ENCODE measurements at places on chromosomes 3 and 15. TPM values are rescaled to one million over a fixed set of nuclear protein-coding genes. Genes with fewer than 3 reads are reported as not detected.
A peak's percentile ranks its signal among the peaks of the same experiment; 100 is the strongest.

- DNase-seq: no peak
- peaks cover 17% of the 10 kb centered on the region for H3K36me3 ChIP-seq
- no peak overlapping the region for H3K4me3 ChIP-seq
These were observed 556.6 kb downstream of the FOXP1 start for GRCh38 chr3:71026634-71027578.

DNA sequence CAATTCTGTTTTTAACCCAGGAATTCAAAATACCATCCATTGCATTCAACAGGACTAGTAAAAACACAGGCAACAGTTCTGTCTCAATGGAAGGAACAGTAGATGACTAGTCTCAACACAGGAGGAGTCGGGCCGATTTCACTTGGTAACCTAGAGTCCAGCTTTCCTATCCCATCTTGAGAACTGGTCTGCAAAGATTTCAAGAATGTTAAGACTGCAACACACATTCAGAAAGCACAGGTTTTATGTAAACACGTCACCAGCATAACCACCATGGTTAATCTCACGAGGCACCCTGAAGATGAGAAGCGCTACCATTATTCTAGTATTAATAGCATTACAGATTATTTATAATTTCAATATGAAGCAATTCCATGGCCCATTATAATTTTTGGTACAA lies 22.0 kb downstream of the UQCC5 start:
- H3K27me3 ChIP-seq: no peaks in the 10 kb centered on the region
- H3K4me3 ChIP-seq: no peak overlapping the region
- H3K4me1 ChIP-seq: no peaks in the 10 kb centered on the region
- no peak overlapping the region for H3K27ac ChIP-seq
- H3K36me3 ChIP-seq: peaks cover 85% of the 10 kb centered on the region

DNA sequence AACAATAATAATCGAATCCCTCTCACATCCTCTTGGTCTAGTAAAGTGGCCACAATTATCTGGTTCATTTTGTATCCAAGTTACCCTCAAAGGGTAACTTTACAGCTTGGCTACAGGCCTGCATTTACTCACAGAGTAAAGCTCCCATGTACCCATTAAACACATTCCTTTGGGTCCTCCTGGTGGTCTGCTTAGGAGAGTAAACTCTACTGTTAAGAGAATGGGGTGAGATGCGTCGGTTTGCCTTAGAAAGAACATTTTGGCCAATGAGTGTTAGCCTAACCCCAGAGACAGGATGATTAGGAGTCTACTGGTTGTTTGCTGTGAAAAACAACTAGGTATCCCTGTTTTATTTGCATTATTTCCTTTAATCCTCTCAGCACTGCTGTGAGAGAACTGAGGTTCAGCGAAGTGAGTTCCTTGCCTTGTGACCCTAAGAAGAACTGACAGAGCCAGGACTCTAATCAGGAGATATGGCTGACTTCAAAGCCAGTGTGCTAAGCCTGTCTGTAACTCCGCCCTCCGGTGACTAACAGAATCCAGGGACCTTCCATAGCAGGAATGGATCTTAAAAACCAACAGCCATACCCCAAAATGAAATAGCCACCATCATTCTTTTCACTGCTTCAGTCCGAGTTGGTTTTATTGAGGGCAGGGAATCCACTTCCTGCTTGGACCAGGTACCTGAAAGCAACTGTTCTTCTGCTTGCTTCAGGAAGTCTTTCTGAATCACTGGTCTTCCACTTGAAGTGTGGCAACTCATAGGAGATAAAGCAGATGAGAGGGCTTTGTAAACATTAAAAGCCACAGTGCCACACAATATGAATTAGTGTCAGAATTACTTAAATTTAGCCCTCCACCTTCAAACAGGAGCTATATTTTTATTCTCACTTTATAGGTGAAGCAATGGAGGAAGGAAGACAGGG lies 317.3 kb upstream of the WNT5A start:
- H3K4me1 ChIP-seq: peaks cover 28% of the 10 kb centered on the region
- DNase-seq: no peak
- H3K4me3 ChIP-seq: no peak overlapping the region
- no peaks in the 10 kb centered on the region for H3K36me3 ChIP-seq
- no peak overlapping the region for H3K27ac ChIP-seq

DNA sequence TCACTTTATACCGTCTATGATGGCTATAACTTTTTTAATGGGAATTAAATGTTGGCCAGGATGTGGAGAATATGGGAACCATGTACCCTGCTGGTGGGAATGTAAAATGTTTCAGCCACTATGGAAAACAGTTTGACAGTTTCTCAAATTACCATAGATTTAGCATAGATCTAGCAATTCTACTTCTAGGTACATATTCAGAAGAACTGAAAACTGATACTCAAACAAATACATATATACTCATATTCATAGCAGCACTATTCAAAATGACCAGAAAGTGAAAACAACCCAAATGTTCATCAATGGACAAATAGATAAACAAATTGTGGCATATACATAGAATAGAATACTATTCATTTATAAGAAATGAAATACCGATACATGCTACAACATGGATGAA lies 539.4 kb downstream of the IGSF11 start:
- no peaks in the 10 kb centered on the region for H3K27me3 ChIP-seq
- H3K27ac ChIP-seq: no peak overlapping the region
- no peaks in the 10 kb centered on the region for H3K4me1 ChIP-seq
- no peak overlapping the region for H3K4me3 ChIP-seq
- H3K36me3 ChIP-seq: no peaks in the 10 kb centered on the region

DNA sequence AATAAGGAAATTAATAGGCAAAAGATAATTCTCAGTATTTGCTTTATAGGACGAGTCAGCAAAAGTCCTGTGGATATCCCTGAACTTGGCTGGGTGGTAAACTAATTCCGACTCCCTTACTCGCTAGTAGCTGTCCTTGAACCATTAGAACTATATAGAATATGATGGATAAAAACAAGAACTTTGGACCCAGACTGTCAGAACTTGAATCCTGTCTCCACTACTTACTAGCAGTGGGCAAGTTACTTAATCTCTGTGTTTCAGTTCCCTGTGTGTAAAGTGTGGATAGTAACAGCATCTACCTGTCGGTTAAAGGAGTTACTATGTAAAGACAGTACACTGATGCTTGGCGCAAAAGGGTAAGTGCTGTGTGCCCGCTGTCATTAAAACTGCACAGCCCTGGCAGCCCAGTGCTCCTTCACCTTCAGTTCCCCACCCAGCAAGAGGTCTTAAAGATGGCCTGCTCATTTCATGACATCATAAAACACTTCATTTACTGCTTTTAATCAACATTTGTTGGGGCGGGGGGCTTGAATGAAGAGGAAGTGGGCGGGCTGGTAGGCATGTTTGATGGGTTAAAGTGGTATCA lies 7.3 kb downstream of the TPM1 start:
- peak overlapping the region; percentile 75 for H3K4me3 ChIP-seq
- H3K27ac ChIP-seq: peak overlapping the region; percentile 78
- peaks cover 98% of the 10 kb centered on the region for H3K36me3 ChIP-seq
- no peaks in the 10 kb centered on the region for H3K27me3 ChIP-seq
- no peak for DNase-seq

GRCh38 chr15:91780387-91780786 lies 73.1 kb upstream of the SLCO3A1 start:
- no peak for DNase-seq
- no peaks in the 10 kb centered on the region for H3K4me1 ChIP-seq
- no peaks in the 10 kb centered on the region for H3K27me3 ChIP-seq

DNA sequence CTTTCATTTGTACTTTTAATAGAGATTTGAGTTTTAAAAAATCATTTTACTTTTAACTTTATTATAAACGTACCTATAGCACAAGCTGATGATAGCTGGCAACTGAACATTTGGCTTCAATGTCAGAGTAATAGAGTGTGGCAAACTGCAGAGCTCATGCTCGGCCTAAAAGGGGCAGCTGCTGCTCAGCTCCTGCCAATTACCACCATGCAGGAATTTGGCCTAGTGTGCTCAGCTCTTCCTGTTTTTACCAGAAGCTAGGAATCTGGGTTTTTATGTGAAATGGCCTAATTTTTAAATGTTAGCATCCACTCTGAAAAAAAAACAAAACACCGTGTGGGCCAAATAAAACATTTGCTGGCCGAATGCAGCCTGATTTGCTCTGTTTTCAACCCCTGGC lies 1.8 kb downstream of the IFT122 start:
- DNase-seq: peak; percentile 28
- H3K27me3 ChIP-seq: no peaks in the 10 kb centered on the region
- H3K4me1 ChIP-seq: peaks cover 20% of the 10 kb centered on the region

- peak within 1 kb of the TSS; percentile 90 for H3K4me3 ChIP-seq
- H3K36me3 ChIP-seq: no peaks in the 10 kb centered on the region
- H3K27me3 ChIP-seq: no peaks in the 10 kb centered on the region
- no peak within 1 kb of the TSS for H3K27ac ChIP-seq
- peak; percentile 80 for DNase-seq
These were observed at the start of gene ACVR2B for GRCh38 chr3:38453075-38453912. ACVR2B (plus strand) TSS chr3:38453890; CDS start chr3:38454323, 433 bp downstream.

DNA sequence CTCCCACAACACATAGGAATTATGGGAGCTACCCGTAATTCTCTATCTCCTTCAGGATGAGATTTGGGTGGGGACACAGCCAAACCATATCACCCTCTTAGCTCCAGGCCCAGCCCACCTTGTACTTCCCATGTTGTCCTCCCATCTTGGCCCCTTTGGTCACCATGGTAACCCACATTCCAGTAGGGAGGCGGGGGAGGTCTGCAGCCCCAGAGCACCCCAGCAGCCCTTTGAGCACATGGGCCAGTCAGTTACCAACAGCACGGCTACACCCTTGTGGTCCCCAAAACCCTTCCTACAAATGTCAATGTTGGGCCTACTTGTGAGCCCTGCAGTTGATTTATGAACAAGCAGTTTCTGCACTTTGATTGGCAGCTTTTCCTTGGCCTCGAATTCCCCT lies 84.5 kb downstream of the LRRK1 start:
- H3K27ac ChIP-seq: no peak overlapping the region
- no peak overlapping the region for H3K4me3 ChIP-seq
- peaks cover 3% of the 10 kb centered on the region for H3K36me3 ChIP-seq
- peaks cover 34% of the 10 kb centered on the region for H3K4me1 ChIP-seq
- H3K27me3 ChIP-seq: no peaks in the 10 kb centered on the region

- no peak for DNase-seq
- no peak overlapping the region for H3K27ac ChIP-seq
- H3K4me1 ChIP-seq: no peaks in the 10 kb centered on the region
- no peaks in the 10 kb centered on the region for H3K27me3 ChIP-seq
- no peak overlapping the region for H3K4me3 ChIP-seq
These were observed 95.8 kb upstream of the UMPS start for GRCh38 chr3:124634210-124635168.

GRCh38 chr3:98734735-98735134 lies 28.4 kb upstream of the ST3GAL6 start:
- H3K27me3 ChIP-seq: peaks cover 62% of the 10 kb centered on the region
- H3K36me3 ChIP-seq: no peaks in the 10 kb centered on the region
- H3K4me3 ChIP-seq: no peak overlapping the region
- no peak for DNase-seq
- H3K27ac ChIP-seq: no peak overlapping the region

DNA sequence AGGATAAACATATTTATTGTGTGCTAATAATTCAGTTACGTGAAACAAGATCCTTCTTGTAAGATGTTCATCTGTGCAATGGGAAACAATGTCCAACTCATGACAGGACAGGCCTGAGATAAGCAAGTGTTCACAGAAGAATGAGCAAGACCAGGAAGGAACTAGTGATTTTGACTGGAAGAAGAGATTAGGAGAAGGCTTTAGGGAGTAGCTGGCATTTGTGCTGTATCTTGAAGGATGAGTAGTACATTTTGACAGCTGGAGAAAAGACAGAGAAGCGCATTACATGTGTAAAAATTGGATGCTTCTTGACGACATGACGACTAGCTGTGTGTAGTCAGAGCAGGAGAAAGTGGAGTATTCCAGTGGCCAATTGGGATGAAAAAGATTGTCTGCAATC lies 48.4 kb downstream of the GBE1 start:
- H3K27ac ChIP-seq: no peak overlapping the region
- H3K36me3 ChIP-seq: 0 out of 2 replicates have a peak, but pooled peaks cover 2% of the 10 kb centered on the region
- H3K27me3 ChIP-seq: no peaks in the 10 kb centered on the region

DNA sequence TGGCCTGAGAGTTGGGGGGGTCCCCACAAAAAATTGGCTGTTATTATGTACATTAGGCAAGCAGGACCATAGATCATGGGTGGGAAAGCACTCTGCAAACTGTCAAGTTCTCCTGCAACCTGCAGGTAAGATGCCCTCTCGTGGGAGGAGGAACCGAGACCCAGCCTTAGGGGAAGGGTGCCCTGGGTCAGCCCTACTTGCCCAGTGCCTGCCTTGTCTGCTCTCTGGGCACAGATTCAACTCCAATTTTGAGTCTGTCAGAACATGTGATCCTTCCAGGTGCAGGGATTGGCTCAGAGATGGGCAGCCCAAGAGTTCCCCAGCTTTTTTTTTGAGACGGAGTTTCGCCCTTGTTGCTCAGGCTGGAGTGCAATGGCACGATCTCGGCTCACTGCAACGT lies 99.2 kb downstream of the PLXNA1 start:
- H3K4me3 ChIP-seq: no peak overlapping the region
- peaks cover 4% of the 10 kb centered on the region for H3K27me3 ChIP-seq
- H3K4me1 ChIP-seq: no peaks in the 10 kb centered on the region

- H3K36me3 ChIP-seq: no peaks in the 10 kb centered on the region
- no peak overlapping the region for H3K4me3 ChIP-seq
- no peaks in the 10 kb centered on the region for H3K27me3 ChIP-seq
These were observed 17.5 kb upstream of the GOLGA8J start for GRCh38 chr15:30065025-30065801.

The WNT5A gene
- 18.8 TPM for total RNA-seq

The MFN1 gene
- total RNA-seq: 29.7 TPM

The C3orf70 gene
- 0.08 TPM for total RNA-seq

The CADM2 gene
- total RNA-seq: not detected

The TMEM40 gene
- not detected for total RNA-seq

The CKMT1B gene
- not detected for total RNA-seq

The SLC12A8 gene
- total RNA-seq: 6.3 TPM

The VPS8 gene
- 43.9 TPM for total RNA-seq
